Right renal cortex interstitium (tissue), 3 donors: ENCODE measurements at places on chromosomes 12 and 14.

- DNase-seq = no peak
Observed at GRCh38 chr14:35535483-35536112, 1.6 kb downstream of the INSM2 start.

GRCh38 chr12:60845696-60846095 lies 1249.9 kb downstream of the SLC16A7 start:
- DNase-seq = no peak

GRCh38 chr12:56954958-56955355 lies 2.5 kb downstream of the RDH16 start:
- no peak for DNase-seq

DNA sequence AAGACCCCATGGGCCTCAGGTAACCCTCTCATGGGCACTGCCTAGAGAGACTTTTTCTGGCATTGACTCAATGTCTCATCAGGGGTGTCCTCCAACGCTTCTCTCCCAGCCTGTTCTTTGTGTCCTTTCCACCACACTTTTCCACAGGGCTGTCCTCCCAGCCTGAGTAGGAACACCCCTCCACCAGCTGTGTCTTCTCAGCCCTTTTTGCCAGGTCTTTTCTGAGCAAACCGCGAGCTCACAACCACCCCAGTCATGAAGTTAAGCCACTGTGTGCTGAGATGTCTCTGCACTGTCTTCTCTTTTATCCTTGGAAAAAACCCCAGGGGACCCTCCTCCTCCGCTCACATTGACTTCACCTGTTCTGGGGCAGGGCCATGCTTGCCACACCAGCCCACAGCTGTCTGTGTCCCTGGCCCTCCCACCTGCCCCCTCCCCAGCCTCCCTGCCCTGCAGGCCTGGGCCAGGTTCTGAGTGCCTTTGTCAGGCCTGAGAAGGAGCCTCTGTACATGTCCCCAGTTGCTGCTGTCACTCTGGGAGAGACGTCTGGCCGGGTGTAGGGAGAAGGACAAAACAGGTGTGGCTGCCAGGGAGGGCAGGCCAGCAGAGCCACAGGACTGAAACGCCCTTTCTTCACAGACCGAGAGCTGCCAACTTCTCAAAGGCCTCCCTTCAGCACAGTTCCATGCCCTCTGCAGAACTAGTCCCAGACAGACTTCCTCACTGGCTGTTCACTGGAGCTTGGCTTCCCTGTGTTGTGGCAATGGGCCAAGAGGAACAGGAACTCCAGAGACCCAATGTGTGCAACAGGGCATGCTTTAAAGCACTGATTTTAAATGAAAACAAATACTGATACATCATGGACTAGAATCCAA lies 50.5 kb upstream of the PNMA1 start:
- DNase-seq = no peak

- DNase-seq = no peak
Observed at GRCh38 chr14:52091928-52092327, 23.1 kb upstream of the NID2 start.

- no peak for DNase-seq
Observed at GRCh38 chr12:77727442-77728001, 103.2 kb upstream of the NAV3 start.

DNA sequence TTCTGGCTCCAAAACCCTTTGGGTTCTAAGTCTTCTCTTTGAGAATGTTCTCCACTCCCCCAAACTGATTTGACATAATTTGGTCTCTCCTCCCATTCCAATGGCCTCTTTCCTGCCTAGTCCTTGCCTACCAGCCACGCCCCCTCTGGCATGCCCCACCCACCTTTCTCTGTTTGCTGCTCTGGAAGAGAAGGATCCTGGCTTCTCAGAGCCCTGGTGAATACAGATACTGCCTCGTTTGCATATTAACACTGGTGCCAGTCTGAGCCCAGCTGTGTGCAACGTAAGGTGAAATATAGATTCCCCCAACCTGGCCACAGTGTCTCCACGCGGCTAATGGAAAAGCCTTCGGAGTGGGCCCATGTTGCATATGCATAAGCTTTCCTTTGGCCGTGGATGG lies 79.7 kb downstream of the PAPOLA start:
- no peak for DNase-seq

DNA sequence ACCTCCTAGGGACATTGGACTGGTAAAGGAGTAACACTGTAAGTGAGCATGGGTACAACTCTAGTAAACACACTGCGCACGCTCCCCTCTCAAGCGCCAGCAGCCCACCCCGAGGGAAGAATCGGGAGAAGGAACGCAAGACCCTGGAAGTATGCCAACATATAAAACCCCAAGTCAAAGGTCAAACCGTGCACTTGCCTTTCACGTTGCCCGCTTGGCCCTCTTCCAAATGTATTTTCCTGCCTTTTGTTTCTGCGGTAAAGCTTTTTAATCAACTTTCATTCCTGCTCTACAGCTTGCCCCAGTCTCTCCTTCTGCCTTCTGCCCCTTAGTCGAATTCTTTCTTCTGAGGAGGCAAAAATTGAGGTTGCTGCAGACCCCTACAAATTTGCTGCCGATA lies 17.6 kb upstream of the CHST11 start:
- no peak for DNase-seq

DNA sequence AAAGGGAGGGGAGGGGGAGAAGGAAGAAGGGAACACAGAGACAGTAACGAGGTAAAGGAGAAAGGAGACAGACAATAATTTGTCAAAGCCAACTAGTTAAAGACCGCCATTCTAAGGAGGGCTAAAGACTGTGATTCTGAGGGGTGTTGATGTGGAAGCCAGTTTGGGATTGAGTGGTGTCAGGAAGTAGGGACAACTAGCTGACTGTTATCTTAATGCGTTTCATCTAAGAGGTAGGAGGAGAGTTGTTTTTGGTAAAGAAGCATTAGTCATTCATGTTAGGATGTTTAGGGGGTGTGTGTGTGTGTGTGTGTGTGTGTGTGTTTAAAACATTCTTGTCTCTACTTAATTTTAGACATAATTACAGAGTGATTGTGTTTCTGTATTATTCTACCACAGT lies 95.0 kb downstream of the INSM2 start:
- no peak for DNase-seq

DNA sequence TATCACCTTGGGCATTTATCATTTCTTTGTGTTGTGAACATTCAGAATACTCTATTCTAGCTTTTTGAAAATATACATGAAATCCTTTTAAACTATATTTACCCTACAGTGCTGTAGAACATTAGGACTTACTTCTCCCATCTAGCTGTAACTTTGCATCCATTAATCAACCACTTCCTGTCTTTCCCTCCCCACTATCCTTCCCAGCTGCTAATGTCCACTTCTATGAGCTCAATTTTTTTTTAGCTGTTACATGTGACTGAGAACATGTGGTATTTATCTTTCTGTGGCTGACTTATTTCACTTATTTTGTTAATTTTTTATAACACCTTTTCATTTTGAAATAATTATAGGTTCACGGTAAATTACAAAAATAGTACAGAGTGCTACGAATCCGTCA lies 136.0 kb downstream of the LMNTD1 start:
- DNase-seq = peak; percentile 12

DNA sequence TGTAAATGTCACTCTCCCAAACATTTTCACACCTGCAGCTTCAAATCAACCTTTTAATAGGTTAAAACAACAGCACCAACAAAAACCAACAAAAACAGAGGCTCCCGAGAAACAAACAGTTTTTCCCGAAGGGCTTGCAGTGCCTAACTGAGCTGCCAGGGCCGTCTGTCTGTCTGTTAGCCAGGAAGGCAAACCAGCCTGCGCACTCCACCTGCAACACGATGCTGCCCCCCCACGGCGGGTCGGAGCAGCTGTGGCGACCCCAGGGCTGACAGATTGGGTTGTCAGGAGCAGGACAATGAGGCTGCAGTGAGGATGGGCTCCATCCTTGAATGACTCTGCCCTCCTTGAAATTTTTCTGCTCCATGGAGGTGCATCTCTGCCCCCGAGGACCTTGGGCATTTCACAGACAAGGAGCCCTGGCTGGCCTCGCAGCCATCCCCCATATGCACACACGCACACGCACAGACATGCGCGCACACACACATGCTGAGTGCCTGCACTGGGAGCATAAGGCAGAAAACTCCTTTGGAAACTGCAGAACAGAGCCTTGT lies 2.6 kb downstream of the RTL1 start:
- no peak for DNase-seq

GRCh38 chr12:56687223-56688128 lies 608 bp downstream of the PTGES3 start:
- DNase-seq = peak; percentile 21

DNA sequence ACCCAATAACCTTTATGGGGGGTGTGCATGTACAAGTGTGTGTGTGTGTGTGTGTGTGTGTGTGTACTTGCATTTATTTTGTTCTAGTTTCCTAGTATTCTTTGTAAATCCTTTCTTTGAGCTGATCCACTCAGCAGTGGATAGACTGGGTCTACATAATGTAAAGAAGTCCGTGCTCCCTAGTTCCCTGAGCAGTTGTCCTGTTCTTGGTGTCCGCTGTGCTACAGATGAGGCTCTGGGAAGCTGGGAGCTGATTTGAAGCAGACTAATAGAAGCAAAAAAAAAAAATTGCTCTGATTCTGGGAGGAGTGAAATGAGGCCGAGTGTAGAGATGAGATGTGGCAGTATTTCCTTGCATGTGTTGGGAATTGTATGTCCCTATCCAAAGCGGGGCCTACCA lies 150.4 kb upstream of the WSCD2 start:
- no peak for DNase-seq

DNA sequence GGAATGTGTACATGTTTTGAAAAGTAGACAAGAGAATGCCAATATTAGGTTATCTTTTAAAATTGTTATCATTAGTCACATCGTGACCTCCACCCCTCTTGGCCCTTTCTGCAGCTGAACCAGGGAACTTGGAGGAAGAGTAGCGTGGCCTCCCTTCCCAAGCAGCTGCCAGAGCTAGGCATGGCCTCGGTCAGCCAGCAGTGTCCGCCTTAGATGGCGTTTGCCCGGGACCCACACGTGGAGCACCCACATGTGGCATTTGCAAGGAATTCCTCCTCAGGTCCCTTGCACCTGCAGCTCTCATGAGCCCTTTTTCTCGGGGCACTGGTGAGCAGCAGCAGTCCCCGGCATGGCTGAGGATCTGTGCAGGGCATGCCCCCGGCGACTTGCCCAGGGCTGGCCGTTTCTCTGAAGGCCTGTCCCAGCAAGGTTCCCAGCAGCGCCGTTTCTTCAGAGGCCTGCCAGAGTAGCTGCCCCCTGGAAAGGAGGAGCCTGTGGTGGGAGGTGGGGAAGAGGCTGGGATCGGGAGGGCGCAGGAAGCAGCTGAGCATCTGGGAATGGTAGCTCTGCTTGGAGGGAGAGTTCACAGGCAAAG lies 10.8 kb downstream of the JDP2 start:
- DNase-seq = no peak

DNA sequence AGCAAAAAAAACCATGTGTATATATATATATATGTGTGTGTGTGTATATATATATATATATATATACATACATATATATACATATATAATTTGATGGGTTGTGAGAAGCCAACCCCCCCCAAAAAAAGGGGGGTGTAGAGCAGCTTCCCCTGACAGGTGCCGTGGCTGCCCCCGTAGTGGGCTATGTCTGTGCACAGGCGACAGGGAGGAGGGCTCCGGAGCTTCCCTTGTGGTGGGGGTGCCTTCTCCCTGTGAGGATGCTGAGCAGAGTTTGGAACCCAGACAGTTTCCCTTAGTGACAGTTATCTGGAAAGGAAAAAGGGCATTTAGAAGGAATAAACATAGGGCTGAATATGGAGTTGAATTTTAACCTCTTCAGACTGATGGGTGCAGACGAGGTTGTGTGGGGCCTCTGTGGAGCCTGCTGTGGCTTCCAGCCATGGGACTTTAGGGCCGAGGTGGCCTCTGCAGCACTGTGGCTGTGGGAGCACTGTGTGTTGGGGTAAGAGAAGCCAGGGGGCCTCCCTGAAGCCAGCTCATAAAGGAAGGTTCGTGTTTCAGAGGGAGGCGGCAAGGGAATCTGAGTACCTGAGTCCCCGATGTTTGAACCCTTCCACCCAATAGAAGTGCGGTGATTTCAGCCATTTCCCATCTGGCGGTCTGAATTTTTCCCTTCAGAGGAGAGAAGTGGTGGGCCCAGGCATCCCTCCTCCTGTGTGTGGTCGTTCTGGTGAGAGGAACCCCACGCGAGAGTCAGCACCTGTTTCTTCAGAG lies 19.8 kb downstream of the XRCC3 start:
- DNase-seq = no peak

- no peak for DNase-seq
Observed at GRCh38 chr12:94973221-94973620, 30.3 kb downstream of the NDUFA12 start.
